ENCODE measurements at places on chromosomes 3 and 15. TPM values are rescaled to one million over a fixed set of nuclear protein-coding genes. Genes with fewer than 3 reads are reported as not detected.

Gene NEK4
- total RNA-seq: 25.1 TPM

Gene CLPX
- 47.4 TPM for total RNA-seq

Gene CFAP44
- 9.3 TPM for total RNA-seq

Gene C2CD4B
- not detected for total RNA-seq

Gene LMLN
- total RNA-seq: 7.9 TPM

Gene FEM1B
- total RNA-seq: 54.0 TPM

DNA sequence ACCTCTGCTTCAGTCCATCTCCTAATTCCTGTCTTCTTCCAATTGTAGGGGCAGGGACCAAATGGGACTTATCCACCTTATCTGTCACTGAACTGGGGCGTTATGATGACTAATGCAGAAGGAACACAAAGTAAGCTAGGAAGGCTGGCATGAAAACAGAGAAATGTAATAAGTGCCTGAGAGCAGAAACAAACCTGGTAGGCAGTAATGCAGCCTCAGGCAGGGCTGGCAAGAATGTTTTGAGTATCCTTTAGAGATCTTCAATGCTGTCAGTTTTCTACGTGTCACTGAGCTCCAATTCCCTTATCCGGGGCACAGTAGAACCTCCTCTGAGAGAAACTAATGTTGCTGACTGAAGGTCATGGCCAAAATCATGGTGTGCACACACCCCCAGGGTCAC is 246.2 kb upstream of the TBL1XR1 start:
- DNase-seq: no peak

GRCh38 chr3:112127522-112128494 is 5.2 kb downstream of the GCSAM start:
- DNase-seq: no peak

DNA sequence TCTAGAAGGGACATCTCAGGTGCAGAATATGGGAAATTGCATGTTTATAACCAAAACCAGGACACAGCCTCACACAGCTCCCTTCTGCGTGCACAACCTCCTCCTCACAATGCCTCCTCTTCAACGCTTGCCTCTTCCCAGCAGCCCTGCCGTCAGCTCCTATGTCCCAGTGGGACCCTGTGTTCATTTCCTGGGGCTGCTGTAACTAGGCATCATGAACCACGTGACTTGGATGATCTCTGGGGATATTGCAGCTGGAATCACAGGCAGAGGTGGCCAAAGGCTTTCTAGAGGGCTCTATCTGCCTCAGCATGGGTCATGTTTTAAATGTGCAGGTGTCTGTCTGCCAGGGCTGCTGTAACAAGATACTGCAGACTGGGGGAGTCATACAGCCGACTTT is 375.3 kb downstream of the OCA2 start:
- no peak for DNase-seq

DNA sequence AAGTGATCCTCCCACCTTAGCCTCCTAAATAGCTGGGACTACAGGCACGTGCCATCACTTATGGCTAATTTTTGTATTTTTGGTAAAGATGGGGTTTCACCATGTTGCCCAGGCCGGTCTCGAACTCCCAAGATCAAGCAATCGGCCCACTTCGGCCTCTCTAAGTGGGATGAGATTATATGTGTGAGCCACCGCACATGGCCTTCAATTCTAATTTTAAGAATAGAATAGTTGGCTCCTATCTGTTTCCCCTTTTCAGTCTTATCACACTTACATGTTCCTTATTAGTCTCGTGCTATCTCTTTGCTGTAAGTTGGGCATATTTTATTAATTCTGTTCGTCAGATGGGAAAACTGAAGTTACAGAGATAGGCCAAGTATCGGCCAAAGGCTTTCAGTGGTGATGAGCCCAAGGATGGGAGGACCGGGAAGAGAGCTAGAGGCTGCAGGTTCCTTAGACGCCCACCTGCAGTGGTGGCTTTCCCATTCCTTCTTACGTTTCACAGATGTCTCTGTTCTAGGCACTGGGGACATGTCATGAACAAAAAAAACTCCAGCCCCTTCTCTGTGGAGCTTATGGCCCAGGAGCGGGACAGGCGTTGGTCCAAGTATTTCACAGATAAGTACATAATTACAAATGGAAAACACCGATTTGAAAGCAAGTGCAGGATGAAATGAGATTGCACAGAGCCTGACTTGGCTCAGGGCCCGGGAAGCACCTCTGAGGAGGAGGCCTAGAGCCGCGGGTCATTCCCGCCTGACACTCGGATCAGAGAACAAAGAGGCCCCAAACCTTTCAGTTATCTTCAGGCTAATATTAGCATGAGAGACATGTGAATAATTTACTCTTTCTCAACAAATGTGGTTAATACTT is 91.1 kb upstream of the KLF13 start:
- no peak for DNase-seq

GRCh38 chr3:22231061-22231460 is 480.1 kb upstream of the ZNF385D start:
- no peak for DNase-seq

DNA sequence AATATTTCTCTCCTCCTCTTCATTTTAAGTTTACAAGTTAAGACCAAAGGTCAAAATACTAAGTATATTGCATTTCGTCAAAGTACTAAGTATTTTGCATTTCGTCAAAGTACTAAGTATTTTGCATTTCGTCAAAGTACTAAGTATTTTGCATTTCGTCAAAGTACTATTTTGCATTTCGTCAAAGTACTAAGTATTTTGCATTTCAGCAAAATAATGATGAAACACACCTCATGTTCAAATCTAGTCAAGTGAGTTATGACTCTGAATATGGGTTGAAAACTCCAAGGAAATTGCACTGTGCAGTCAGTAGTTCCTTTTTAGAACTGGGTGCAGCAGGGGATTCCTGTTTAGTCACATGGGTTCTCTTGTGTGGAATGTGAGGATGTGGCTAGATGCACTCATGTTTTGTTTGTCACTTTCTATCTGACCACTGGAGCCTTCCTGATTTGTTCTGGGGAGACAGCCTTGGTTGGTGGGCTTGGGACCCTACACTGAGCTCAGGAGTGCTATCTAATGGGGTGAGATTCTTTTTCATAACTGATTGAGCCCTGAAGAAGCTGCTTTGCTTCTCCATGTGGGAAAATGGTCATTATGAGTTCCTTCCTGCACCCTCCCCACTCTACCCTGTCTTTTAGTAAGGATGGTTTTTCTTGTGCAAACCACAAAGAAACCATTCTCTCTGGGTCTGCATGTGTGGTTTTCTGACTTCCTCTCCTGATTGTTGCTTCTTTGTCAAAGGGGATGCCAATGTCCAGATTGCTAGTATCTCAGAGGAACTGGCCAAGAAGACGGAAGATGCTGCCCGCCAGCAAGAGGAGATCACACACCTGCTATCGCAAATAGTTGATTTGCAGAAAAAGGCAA is 73.4 kb downstream of the CCK start:
- DNase-seq: no peak

DNA sequence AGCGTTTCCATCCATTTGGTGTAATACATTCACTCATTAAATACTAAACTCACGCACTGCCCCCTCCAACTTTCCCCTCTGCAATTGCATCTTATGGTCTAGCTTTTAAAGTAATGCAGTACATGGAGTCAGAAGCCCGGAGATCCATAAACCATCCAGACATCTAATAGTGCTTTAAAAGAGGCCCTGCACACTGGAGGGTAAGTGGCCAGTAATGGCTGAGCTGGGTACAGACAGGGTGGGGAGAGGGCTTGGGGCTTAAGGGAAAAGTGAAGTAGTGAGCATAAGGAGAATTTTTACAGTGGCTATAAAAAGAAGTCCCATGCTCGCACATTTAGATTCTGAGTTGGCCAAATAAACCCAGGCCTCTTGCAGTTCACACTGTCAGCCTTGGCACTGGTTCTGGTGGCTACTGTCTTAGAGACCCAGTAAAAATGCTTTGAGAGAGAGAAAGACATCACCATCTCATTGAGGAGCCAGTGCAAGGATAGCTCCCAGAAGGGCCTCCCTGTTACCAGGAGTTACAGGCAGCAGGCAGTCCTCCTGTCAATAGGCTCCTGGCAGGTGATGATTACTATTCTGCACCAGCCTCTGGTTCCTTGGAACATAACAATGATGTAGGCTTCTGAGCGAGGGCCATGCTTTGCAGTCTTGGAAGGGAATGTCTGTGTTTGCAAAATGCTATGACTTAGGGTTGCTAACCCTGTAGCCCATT is 112.6 kb upstream of the NEO1 start:
- no peak for DNase-seq
